ENCODE measurements at places on chromosomes 5 and 9. TPM values are rescaled to one million over a fixed set of nuclear protein-coding genes. Genes with fewer than 3 reads are reported as not detected.

DAPK1 gene
- 28.0 TPM for total RNA-seq

TXNDC8 gene
- total RNA-seq: not detected

ADGRV1 gene
- total RNA-seq: 0.57 TPM

CCNJL gene
- 11.3 TPM for total RNA-seq

SMC2 gene
- 27.3 TPM for total RNA-seq

PSD2 gene
- 0.02 TPM for total RNA-seq

SLC6A18 gene
- total RNA-seq: not detected

Data from A549 treated with dexamethasone at 1 μM for 4 hours (cell line).